Omental fat pad (tissue), 4 donors: ENCODE measurements at places on chromosomes 5 and 9. TPM values are rescaled to one million over a fixed set of nuclear protein-coding genes. Genes with fewer than 3 reads are reported as not detected.

Gene PAPPA
- total RNA-seq = 12.9 TPM

Gene NR5A1
- total RNA-seq = not detected

Gene HIGD2A
- 109 TPM for total RNA-seq

Gene COL23A1
- 0.12 TPM for total RNA-seq

Gene FOXD4L4
- total RNA-seq = not detected

Gene BTNL3
- 0.50 TPM for total RNA-seq

DNA sequence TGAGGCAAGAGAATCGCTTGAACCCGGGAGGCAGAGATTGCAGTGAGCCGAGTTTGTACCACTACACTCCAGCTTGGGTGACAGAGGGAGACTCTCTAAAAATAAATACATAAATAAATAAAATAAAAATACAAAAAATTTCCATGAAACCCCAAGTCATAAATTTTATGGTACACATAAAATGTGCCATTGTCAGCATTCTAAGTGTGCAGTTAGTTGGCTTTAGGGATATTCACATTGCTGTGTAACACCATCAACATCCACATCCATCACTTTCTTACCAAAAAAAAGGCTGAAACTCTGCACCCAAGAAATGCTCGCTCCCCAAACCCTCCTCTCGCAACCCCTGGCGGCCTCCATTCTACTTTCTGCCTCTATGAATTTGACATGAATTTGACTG, 135.2 kb downstream of the GAPVD1 start:
- DNase-seq = no peak

DNA sequence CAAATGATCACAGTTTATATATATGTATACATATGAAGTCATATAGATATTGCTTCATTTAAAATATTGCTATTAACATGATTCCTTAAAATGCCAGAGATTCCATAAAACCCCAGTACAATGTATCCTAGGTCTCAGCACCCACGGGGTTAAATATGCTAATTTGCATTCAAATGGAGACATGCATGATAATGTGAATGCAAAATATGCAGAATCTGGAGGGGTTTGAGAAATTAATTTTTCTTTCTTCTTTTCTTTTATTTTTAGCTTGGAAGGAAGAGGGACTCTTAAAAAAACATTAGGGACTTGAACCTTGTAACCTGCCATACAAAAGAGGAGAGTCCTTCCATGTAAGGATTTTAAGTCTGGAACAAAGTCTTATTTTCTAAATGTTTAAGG, 211.9 kb downstream of the MEF2C start:
- no peak for DNase-seq

DNA sequence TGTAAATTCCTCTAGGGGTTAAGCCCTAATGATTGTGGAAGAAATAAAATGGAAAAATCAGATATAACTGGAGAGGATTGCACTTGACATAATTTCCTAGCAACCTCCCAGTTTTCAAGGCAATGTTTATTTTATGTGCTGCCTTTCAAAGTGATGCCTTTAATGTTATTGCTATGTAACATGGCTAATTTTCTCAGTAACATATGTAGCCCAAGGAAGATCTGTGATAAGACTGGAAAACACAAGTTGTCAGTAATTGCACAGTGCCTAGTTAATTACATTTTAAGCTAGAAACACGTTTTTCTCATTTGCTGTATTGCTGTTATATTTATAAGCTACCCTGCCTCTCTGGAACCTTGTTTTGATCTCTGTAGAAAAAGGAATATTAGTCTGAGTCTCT, 49.2 kb upstream of the KCNN2 start:
- no peak for DNase-seq

GRCh38 chr5:174951151-174951780, 226.9 kb downstream of the MSX2 start:
- DNase-seq = no peak

DNA sequence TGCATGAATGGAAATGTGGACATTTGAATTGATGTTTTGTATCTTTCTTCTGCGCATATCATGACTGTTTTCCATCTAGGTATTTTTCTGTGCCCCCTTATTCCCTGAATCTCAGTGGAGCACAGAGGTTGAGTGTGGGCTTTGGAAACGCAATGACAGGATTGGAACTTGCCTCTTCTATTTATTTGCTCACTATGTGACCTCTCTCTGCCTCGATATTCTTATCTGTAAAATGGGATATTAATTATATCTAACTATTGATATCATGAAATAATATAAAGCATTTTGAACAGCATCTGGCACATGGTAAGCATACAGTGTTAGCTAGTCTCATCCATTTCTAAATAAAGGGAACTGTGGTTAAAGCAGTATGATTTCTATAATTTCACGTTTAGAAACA, 26.0 kb downstream of the HABP4 start:
- DNase-seq = no peak

DNA sequence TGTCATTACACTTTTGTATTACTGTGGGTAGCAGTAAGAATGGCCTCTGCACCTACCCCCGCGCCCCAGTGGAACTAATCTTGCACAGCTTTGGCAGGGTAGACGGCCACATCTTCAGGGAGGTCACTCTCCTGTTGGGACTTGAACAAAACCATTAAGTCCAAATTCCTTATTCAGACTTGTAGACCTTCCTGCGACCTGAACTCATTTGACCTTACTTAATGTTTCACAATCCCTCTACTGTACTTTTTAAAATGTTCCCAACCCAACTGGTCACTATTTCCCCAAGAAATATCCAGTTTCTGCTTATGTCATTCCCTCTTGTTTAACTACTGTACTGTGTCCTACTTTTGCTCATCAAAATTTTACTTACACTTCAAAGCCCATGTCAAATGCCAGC, 5.3 kb upstream of the FAM120AOS start:
- DNase-seq = no peak

DNA sequence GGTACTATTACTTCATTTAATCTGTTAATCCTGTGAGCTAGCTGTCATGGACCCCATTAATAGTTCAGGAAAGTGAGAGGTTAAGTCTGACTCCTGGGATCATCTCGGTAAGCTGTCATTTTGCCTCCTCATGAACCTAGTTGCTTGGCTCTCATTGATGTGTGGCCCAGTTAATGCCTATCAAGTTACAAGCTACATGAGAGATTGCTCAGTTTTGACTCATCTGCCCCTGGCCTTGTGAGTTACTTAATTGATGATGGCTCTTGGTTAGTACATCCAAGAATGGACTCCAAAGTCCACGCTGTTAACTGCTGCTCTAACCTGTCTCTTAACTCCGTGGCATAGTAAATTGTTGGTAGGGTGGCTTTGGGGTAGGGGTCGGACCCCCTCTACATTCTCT, 23.9 kb downstream of the LARP1 start:
- DNase-seq = no peak

DNA sequence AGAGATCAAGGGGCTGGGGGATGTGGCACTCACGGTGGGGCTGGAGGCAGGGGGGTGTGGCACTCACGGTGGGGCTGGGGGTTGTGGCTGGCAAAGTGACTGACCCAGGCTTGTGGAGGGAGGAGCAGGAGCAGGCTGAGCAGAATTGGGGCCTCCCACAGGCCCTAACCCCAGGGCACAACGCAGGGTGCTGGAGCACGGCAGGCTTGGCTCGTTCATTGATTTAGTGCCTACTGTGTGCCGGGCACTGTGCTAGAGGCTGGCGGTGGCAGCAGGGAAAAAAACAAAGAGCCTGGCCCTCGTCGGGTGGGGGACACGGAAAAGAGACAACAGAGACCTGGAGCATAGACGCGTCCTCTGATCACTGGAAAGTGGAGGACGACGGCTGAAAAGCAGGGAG, 80.9 kb downstream of the HMCN2 start:
- DNase-seq = no peak

DNA sequence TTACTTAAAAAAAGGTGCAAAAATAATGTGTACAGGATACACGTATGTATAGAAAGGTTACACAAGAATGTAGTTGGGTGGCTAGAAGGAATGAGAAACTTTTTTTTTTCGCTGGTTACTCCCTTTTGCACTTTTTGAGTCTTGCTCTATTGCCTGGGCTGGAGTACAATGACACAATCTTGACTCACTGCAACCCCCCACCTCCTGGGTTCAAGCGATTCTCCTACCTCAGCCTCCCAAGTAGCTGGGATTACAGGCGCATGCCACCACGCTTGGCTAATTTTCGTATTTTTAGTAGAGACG, 15.8 kb downstream of the FBXW11 start:
- DNase-seq = no peak
